ENCODE measurements at places on chromosomes 6 and 20. TPM values are rescaled to one million over a fixed set of nuclear protein-coding genes. Genes with fewer than 3 reads are reported as not detected.

SPINT3 gene
- not detected for total RNA-seq

TFAP2D gene
- total RNA-seq: not detected

YWHAB gene
- 201 TPM for total RNA-seq

PAX1 gene
- total RNA-seq: not detected

GPR63 gene
- total RNA-seq: 1.1 TPM

VSX1 gene
- total RNA-seq: not detected

TMC2 gene
- total RNA-seq: not detected

OR2B6 gene
- total RNA-seq: not detected

SUN5 gene
- total RNA-seq: not detected

RBPJL gene
- not detected for total RNA-seq

SS18L1 gene
- total RNA-seq: 14.8 TPM

COL12A1 gene
- 2,753 TPM for total RNA-seq

EEF1A1 gene
- total RNA-seq: 8,902 TPM

PPP1R3G gene
- 2.6 TPM for total RNA-seq

CLDN20 gene
- total RNA-seq: not detected

OPRM1 gene
- not detected for total RNA-seq

SIRPD gene
- not detected for total RNA-seq

NAPB gene
- 10.6 TPM for total RNA-seq

NKX2-2 gene
- total RNA-seq: not detected

LIN28B gene
- not detected for total RNA-seq

TGM3 gene
- total RNA-seq: not detected

KHDC1L gene
- total RNA-seq: not detected

TMEM74B gene
- total RNA-seq: 0.65 TPM

KHDC1 gene
- 4.0 TPM for total RNA-seq

HLA-DOA gene
- total RNA-seq: not detected

MLIP gene
- total RNA-seq: not detected

RBBP9 gene
- 12.7 TPM for total RNA-seq

ELOVL4 gene
- 6.1 TPM for total RNA-seq

RNF217 gene
- 54.6 TPM for total RNA-seq

ANKEF1 gene
- total RNA-seq: 0.46 TPM

SCAF8 gene
- total RNA-seq: 36.7 TPM

CGAS gene
- total RNA-seq: 1.0 TPM

PHACTR1 gene
- 2.5 TPM for total RNA-seq

ADA gene
- 10.6 TPM for total RNA-seq

RNF8 gene
- 18.6 TPM for total RNA-seq

TRPC4AP gene
- total RNA-seq: 83.4 TPM

SIRPB1 gene
- 1.6 TPM for total RNA-seq

RHAG gene
- total RNA-seq: not detected

SUPT3H gene
- 10.7 TPM for total RNA-seq

SCRT2 gene
- total RNA-seq: not detected
